ENCODE measurements at places on chromosomes 11 and 22.

DNA sequence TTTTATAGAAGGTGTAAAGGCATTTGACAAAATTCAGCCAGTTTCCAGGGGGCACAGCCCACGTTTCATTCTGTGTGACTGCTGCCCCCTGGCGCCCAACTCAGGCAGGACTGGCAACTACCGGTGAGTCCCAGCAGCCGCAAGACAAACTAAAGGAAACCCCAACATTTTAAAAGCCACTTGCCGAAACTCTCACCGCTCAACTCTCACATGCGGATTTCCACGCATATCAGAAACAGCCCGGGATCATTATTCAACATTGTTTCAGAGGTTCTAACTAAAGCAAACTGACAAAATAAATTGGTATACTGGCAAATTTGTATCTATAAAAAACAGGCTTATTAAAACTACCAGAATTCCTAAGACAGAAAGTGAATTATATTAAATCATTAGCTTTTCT lies 48.2 kb downstream of the MORC2 start:
- peak; percentile 89 for DNase-seq

- DNase-seq: no peak
Observed at GRCh38 chr11:45282081-45282480, 4.1 kb downstream of the SYT13 start.

DNA sequence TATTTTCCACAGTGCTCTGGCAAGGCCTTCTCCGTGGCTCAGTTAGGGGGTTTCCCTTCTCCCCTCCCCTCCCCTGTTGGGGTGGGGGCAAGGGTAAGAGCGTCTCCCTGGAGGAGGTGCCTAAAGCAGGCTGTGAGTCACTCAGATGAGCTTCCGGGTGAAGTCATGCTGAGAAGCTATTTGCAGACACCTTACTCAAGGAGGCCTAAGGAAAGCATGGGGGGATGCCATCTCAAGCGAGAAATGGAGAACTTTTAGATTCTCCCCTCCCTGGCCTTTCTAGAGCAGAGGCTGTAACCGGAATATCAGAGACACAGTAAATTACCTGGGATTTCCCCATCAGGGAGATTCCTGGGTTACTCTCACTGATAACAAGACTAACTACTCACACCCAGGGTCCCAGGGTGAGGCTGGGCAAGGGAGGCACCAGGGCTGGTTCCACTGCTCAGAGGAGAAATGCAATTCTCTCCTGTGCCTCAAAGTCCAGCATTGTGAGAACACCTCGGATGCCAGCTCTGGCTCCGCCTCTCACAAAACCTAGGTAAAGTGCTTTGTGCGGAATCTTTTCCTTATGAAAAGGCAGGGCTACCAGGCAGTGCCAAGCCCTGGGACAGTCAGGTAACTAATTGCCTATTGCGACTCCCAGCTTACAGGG lies 123.6 kb downstream of the ABTB2 start:
- DNase-seq: peak; percentile 56

DNA sequence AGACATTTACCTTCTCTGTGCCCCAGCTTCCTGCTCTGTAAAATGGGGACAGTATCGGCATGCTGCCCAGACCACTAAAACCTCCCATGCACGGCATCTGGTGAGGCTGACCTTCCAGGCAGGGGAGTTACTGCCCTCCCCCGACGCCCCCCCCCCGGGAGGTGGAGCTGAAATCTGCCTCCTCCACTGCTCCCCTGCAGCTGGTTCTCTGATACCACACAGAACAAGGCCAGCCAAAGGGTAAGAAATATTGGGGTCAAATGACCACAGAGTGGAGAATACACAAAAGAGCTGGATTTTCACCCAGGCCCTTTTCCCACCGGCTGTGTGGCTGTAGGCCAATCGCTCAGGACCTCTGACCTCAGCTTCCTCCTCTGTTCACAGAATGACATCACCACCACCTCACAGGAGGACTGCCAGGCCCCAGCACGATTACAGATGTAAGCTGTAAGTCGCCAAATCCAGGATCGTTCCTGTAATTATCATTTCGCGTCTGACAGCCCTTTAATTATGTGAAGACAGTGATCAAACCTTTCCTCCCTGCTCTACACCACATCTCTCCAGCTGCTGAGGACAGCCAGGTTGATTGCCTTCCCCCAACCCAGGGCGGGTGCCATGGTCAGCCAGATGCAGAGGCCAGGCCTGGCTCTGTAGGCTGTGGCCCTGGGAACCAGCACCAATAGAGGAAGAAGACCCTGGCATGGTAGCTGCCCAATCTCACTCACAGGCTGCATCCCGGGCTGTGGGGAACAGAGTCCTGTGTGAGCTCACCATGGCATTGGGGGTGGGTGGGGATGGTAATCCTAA lies 35.7 kb upstream of the KLHL35 start:
- peak; percentile 39 for DNase-seq

GRCh38 chr11:69663326-69663725 lies 11.8 kb downstream of the LTO1 start:
- DNase-seq: no peak

- no peak for DNase-seq
Observed at GRCh38 chr11:16774936-16775613, 36.6 kb downstream of the C11orf58 start.

GRCh38 chr22:23251445-23252093 lies 71.3 kb downstream of the BCR start:
- peak; percentile 55 for DNase-seq

DNA sequence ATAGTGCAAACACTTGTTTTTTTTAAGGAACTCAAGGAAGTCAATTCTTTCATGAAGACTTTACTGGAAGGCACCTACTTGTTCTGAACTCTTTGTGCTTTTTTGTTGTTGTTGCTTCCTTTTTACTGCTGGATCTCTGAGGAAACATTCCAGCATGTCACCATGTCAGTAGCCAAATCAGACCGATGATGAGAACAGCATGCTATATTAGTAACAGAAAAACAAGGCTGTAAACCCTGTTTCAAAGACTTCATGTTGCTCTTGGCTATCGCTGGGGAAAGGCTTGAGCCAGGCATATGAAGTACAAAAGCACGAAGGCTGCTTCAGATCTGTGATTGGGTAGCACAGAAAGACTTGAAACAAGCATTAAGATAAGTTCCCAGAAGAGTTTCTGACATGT lies 125.6 kb upstream of the SLC5A12 start:
- DNase-seq: peak; percentile 25

GRCh38 chr22:45420539-45420938 lies 7.0 kb downstream of the RIBC2 start:
- DNase-seq: no peak

DNA sequence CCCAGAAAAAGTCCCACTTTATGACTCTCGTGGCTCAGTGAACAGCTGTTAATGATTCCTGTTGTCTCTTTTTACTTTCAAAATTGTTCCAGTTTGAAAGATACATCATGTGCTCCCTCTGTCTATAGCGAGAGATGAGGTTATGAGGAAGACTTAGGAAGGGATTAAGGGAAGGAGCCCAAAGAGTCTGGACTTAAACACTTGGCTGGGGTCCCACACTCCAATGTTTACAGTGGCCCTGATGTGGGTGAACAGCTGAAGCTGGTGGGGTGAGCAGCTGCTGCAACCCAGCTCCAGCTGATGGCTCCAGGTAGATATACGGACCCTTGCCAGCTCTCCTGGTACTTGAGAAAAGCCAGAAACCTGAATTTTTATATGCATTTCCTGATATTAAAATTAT lies 84.5 kb upstream of the PLET1 start:
- DNase-seq: no peak

- no peak for DNase-seq
Observed at GRCh38 chr22:47619631-47620030, 857.2 kb downstream of the TBC1D22A start.

- no peak for DNase-seq
Observed at GRCh38 chr22:33553493-33553892, 366.8 kb downstream of the LARGE1 start.

DNA sequence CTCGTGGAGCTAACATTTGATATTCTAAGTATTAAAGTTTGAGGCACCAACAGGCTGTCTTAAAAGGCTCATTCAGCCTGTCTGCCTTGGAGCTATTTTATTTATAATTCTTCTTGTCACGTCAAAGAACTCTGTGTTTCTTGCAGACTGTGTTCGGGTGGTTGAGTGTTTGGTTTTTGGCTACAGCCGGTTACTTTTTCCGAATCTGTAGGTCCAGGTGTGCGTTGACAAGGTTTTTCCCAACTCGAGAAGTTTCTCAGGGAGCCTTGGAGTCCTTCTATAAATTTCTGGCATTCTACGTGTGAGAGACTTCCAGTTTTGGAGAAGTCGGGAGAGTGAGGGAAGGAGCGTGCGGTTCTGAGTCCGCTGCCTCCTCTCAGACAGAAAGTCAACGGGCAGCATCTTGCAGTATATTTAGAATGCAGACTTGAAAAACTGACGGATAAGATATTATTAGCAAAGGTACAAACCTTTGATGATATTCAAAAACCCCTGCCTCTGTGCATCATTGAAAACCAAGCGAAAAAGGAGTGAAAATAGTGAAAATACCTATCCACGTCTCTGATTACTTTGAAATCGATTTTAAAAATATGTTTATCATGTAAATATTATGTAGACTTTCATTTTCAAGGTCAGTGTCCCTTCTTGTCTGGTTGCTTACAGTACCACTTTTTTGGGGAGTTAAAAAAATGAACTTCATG lies 85.2 kb upstream of the PPARA start:
- no peak for DNase-seq

DNA sequence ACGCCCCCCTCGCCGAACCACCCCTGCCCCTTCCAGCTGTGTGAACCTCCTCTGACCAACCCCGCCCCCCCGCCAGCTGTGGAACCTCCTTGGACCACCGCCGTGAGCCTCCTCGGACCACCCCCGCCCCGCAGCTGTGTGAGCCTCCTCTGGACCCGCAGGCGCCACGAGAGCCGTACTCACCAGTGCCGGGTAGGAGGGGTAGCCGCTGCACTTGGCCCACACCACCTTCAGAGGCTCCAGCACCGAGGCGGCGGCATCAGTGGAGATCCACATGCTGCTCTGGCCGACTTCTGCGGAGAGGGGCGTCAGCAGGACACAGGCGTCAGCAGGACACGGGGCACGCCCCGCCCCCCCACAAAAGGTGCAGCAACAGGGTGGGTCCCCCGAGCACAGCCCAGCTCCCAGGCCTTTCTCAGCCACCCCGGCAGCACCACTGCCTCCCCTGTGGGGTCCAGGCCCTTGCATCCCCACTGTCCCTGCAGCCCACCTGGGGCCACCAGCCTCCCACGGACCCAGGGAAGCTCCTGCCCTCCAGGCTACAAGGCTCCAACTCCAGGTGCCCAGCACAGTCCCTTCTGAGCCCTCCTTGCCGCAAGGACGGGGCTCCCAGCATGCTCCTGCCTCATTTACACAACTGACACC lies 51.7 kb downstream of the BRD1 start:
- no peak for DNase-seq

GRCh38 chr11:65134952-65135632 lies 773 bp upstream of the SYVN1 start:
- peak; percentile 94 for DNase-seq

DNA sequence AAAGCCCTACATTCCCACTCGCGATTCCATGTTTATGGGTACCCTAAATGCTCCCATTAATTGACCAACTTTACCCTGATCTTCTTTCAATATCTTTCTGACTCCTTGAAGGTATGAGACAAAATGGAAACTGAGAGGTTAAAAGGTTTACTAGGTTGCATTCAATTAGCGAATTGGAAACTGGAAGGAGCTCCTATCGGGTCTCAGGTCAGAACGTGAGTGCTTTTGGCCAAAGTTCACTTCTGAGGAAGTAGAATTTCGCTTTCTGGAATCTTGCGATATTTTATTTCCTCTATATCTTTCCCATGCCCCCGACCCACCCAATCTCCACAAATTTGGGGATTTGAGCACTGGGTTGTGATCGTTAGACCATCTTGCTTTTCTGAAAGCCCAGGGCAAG lies 2.6 kb downstream of the EHF start:
- DNase-seq: no peak

DNA sequence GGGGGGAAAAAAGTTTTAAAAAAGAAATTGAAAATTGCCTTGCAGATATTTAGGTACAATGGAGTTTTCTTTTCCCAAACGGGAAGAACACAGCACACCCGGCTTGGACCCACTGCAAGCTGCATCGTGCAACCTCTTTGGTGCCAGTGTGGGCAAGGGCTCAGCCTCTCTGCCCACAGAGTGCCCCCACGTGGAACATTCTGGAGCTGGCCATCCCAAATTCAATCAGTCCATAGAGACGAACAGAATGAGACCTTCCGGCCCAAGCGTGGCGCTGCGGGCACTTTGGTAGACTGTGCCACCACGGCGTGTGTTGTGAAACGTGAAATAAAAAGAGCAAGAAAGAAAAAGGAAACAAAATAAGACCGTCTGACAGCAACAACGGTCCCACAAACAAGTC lies 964.9 kb downstream of the NTM start:
- no peak for DNase-seq

DNA sequence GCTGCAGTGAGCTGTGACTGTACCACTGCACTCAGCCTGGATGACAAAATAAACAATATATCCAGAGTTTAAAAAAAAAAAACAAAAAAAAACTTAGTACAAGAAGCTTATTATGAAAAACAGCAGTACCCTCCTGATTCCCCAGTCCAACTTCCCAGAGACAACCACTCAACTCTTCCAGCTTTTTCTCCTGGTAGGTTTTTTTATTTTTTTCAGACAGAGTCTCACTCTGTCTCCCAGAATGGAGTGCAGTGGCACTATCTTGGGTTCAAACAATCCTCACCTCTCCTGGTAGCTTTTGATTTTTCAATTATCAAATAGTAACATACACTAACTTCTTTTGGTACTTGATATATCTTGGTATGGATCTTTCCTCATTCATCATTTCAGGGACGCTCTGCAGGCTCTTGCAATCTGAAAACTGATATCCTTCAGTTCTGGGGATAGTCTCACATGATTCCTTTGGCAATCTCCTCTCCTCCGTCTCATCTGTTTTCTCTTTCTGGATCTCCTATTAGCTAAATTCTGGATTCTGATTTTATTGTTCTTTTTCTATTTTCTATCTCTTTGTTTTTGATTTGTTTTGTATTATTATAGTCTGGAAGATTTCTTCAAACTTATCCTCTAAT lies 44.9 kb downstream of the ALG9 start:
- DNase-seq: no peak

DNA sequence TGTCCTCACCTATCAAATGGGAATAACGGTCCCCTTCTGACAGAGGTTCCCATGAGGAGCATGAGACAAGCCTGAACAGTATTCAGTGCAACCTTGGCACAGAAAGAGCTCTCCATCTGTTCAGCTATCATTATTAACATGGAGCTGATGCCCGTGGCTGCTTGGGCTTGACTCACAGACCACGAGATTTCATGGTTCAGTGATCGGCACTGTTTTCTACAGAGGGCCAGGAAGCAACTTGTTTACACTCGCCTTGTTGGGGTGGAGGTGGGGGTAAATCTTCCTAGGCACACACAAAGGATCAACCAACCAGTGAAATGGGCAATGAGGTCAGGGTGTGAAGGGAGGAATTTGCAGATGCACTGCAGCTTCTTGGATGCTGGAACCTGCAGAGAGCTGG lies 88.2 kb downstream of the CWC15 start:
- DNase-seq: peak; percentile 4
